ENCODE measurements at places on chromosomes 16 and 17.

DNA sequence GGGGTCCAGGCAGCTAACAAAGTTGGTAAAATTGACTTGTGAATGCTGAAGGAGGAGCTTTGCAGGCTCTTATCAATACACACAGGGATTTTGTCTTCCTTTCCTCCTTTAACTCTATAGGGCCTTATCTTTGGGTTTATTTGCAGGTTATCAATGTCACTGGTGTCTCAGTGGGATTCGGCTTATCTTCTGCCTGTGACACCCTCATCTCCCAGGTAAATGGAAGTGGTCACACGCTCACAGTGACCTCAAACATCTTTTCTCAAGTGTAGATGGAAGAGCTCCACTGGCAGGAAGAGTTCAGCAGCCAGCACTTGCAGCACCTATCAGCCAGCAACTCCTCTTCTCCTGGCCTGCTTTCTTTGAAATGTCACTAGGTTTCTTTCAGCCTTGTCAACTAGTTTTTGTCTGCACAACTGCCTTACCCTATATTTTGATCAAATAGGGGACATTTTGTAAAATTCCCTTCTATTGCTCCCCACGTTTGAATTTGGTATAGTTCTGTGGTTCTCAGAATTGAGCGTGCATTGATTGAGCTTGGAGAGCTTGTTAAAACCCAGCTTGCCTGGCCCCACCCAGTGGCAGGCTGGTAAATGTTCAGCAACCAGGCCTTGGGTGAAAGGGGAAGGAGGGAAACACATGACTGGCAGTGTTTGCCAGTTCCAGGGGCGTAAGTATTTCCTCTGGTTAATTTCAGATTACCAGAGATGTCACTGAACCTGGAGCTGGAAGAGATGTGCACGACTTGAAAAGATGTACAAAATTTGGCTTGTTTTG lies 12.8 kb downstream of the SLC47A1 start:
- no peak for DNase-seq

GRCh38 chr17:66426397-66427033 lies 124.1 kb downstream of the PRKCA start:
- peak; percentile 2 for DNase-seq

- DNase-seq = no peak
Observed at GRCh38 chr16:73047221-73047535, 750 bp downstream of the ZFHX3 start.

DNA sequence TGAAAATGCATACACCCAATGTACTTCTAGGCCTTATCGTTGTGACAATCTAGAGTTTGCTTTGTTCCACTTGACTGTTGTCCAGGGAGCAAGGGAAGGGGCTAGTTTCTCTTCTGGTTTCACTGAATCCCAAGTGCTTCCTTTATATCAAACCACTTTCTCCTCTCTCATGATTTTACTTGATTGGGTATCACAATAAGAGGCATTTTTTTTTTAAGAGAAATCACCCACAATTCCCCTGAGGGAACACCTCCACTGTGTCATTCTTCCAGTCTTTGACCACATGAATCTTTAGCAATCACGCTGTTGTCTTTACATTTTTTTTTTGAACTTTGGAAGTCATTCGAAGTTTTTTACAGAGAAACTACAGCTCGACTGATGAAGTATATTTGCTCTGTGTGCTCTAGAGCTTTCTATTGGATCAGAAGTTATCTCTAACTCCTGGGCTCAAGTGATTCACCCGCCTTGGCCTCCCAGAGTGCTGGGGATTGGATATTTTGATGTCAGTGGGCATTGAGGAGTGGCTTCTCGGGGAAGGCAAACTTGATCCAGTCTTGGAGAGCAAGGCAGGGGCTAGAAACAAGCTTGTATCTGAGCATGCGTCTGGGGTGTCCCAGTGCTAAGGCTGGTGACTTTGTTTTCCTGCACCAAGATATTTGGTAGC lies 3.0 kb downstream of the CDH1 start:
- DNase-seq = no peak

GRCh38 chr16:11188801-11189740 lies 66.9 kb downstream of the SOCS1 start:
- DNase-seq = no peak

DNA sequence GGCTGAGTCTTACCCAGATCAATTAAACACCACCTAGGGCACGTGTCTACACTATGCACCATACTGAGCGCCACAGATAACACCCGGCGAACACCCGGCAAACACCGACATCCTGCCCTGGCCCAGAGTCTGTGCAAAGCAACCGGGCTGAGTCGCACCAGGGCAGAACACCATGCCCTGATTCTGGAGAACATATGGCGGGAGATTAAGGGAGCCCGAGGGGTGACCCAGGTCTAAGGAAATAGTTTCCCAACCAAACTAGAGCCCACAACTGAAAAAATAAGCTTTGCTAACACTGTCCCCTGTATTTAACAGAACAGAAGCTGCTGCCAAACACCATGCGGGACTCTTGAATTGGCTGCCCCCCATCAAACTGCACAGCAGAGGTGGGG lies 22.1 kb downstream of the MYO18A start:
- no peak for DNase-seq

DNA sequence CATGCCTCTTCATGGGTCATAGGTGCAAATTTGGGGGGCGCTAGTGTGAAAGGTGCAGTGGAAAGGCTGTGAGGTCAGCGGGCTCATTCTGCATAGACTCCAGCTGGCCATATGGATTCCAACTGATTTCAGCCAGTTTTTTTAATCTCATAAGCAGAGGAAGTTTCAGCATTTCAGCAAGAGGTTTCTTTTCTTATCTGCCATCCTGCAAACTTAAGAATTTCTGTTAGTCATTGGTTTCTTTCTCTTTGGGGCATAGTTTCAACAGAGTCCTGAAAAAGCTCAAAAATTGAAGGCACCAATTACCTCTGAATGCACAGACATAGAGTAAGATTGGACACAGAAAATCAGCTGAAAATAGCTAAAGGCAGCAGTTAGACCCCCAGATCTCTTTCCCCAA lies 16.2 kb upstream of the ALOX15 start:
- no peak for DNase-seq

All from T-helper 9 cell (primary cell).